NCI-H1417 (cell line): ENCODE measurements at places on chromosomes 16 and 17.

GRCh38 chr17:31653691-31654090, 205.4 kb downstream of the COPRS start:
- no peak for DNase-seq

DNA sequence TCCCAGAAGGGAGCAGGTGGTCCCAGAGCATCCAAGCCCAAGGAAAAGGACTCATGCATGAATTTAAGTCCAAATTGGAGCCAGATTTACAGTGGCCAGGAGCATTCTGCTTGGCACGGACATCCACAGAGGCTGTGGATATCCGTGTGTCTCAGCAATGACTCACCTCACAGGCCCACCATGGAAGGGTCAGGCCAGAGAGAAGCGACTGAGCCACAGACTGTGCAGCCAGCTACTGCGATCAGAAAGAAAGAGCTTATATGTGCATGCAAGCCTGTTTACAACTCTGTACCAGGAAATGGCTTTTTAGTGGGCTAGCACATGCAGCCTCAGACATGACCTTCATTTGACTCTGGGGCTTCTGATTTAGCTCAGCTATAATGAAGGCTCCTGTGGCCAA, 231.0 kb downstream of the C16orf95 start:
- DNase-seq = no peak

DNA sequence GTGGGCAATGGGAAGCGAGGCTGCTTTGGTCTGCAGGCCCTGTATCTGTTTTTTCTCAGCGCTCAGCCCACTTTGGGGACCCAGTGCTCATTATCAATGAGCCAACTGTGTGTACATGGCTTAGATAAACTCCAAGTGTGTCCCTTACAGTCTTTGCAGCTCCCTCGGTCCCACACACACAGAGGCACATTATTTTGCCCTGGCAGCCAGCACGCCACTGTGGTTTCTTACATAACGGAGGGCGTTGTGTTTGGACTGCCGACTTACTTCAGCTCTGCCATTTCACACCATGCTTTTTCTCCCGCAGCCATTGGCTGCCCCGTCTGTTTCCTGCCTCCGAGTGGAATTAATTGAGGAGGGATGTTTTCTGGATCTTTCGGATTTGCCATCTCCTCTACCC, 56.5 kb upstream of the CLEC18A start:
- DNase-seq = no peak

GRCh38 chr16:791131-791530, 2.7 kb downstream of the CHTF18 start:
- no peak for DNase-seq

- DNase-seq = no peak
These were observed 19.0 kb upstream of the GNG13 start for GRCh38 chr16:819336-820043.

DNA sequence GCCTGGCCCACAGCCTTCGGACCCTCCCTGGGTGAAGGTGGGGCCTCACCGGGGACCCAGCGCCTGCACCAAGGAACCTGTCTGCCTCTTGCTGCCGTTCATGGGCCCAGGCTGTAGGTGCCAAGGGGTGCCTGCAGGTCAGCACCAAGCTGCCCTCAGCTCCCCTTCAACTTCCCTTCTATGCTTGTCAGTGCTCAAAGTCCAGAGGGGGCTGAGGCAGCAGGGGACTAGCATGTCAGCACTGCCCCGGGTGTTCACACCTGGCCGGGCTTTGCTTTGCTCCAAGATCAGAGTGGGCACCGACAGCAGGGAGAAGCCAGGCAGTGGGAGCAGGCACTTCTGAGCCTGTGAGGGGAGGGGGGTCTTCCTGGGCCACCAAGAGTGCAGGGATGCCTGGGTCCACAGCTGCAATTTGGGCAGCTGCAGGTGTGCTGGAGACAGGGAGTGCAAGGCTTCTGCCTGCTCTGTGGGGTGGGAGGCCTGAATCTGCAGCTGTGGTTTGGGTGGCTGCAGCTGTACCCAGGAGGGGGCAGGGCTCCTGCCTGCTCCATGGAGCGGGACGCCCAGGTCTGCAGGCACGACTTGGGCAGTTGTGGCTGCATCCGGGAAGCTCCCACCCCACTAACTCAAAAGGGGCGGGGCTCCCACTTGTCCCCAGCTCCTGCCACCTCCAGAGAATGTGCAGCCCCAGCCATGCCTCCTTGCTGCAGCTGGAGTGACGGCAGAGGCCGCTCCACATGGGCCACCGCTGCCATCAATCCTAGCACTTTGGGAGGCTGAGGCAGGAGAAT, 27.6 kb upstream of the PRM1 start:
- DNase-seq = no peak

- no peak for DNase-seq
These were observed 485.1 kb downstream of the XYLT1 start for GRCh38 chr16:16985707-16986106.

DNA sequence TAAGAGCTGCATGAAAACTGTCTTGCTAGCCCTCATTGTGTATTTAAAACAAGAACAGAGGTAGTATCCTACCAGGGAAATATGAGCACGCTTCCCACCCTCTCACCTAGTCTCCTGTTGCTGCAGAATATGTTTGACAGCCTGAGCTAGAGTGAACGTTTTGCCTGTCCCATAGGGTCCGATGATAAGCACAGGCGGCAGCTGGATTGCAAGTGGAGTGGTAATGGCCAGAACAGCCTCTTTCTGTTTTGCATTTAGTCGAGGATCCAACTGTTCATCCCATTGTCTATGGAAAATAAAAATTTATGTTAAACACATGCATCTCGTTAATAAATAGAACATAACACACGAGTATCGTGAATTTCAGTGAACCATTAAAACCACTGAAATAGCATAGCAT, 84.2 kb downstream of the HELZ start:
- DNase-seq = no peak

DNA sequence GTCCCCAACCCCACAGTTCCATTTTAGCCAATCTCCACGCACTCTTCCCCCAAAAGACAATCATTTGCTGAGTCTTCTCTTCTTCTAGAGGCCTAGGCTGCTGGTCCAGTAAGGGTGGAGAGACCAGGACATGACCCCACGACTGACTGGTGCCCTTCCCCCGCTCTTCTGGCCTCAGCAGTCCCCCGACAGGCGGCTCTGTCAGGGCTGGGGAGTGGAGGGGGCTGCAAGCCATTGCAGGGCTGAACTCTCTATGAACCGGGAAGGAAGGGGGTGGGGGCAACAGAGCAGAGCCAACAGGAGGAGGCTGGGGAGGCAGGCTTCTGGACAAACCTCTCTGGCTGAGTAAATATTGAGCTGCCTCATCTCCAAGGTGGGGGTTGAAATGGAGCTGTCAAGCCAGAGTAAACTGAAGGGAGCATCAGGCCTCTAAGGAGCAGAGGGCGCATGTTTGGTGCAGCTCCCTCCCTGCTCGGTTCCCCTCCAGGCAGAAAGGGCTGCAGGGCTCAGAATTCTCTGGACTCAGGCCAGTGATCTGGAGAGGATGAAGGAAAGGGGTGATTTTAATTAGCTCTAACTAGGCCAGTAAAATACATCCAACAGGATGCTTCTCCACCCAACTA, 8.7 kb downstream of the HOXB1 start:
- DNase-seq = peak; percentile 80

GRCh38 chr16:49010396-49010795, 271.2 kb downstream of the CBLN1 start:
- no peak for DNase-seq

DNA sequence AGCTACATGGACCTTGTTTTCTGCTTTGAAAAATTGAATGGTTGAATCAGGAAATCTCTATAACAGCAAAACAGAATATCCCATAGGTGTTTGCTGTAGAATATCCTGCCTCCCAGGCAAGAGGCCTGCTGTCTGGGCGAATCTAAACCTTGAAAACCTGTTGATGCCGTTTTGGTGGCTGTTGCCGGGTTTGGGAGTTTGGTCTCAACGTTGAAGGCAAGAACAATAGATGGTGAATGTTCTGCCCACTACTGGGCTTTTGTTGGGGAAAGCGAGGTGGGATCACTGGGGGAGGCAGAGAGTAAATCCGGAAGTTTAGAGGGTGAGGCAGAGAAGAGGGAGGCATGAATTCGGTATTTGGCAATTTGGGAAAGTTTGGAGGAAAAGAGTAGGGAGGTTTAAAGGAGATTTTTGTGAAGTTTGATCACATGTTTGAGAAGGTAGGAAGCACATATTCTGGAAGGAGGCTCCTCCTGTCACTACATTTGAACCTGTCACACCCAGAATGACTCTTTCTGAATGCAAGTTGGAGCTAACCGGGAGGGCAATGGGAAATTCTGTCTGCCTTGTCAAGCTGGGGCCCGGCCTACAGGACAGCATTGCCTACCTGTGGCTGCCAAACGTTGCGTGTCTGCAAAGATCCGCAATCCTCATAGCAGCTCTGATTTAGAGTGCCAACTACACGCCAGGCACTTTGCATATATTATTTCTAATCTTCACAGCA, 46.5 kb downstream of the GPRC5B start:
- no peak for DNase-seq

DNA sequence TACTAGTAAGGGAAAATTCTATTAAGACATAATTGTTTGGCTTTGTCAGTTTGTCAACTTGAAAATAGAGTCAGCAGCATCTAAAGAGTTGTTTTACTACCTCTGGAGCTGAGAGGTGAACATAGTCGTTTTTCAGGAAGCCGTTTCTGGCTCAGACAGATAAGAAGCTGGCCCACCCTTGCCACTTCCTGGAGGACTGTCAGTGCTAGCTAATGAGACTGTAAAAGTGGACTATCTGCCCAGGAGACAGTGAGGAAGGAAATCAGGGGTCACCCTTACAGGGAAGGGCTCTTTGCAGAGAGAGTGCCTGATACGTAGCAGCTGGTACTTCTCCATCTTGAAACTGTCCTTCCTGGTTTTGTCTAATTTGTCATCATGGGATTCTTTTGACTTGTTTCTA, 328.7 kb downstream of the WWOX start:
- DNase-seq = no peak

DNA sequence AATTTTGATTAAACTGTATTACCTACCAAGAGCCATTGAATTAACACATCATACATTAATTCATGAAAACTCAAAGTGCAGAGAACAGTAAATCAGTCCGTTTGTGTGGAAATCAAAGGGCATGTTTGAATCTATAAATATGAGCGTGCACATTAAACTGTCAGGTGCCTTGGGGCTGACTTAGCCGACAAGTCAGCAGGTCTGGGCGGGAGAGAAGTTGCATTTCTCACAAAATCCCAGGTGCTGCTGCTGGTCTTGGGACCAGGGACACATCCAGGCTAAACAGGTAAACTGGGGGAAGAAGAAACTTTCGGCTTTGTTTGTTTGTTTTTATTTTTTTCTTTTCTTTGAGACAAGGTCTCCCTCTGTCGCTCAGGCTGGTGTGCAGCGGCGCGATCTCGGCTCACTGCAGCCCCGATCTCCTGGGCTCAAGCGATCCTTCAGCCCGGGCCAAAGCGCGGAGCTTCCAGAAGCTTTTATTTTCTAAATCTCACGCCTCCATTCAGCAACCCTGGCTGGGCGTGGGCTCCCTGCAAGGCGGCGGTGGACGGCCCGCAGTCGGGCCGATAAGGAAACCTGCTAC, 213.9 kb downstream of the MRTFB start:
- peak; percentile 90 for DNase-seq

DNA sequence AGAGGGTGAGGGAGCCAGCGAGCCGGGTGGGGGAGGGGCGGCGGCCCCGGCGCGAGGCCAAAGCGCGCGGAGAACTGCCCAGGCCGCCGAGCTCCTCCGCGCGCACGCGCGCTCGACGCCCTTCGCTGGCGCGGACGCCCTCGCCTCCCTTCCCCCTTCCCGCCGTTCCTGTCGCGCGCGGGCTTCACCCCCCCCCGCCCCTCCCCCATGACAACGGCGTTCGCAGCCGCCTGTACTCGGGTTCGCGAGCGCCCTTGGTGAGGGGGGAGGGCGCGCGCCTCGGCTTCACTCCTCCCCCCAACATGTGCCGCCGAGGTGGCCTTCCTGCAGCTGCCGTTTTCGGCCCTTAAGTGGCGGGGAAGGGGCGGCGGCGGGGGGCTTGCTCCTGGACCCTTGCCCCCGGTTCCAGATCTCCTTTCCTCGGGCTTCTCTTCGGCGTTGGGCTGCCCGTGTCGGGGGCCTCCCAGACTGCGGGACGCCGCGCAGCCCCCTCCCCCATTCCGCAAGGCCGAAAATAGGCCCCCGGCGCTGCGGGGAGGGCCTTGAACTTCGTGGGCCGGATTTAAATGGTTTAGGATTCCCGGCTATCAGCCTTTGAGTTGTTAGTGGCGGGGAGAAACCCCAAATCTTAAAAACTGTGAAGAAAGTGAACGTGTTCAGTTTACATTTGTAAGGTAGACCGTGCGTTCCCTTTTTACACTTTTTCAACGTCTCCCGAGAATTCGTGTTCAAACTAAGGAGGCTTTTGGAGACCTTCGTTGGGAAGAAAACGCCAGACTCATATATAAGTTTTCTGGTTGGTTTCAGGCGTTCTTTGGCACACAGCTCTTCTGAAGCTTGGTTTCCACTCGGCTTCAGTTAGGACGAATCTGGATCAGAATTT, 653 bp downstream of the SRRM2 start:
- DNase-seq = peak; percentile 93

DNA sequence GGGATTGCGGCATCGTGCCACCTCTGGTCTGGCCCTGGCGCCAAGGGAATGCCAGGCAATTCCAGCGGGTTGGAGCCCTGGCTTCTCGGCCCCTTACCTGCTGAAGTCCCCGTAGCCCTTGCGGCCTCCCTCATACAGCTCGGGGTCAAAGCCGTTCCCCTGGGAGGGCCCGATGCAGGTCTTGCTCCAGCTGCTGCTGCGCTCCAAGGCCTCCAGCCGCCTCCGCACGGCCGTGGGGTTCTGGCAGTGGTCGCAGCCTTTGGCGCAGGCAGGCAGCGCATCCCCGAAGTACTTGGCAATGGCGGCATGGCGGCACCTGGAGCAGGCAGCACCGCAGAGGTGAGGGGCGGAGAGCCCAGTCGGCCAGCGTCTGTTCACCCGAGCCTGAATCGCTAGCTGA, 1.9 kb upstream of the SMIM5 start:
- DNase-seq = no peak

DNA sequence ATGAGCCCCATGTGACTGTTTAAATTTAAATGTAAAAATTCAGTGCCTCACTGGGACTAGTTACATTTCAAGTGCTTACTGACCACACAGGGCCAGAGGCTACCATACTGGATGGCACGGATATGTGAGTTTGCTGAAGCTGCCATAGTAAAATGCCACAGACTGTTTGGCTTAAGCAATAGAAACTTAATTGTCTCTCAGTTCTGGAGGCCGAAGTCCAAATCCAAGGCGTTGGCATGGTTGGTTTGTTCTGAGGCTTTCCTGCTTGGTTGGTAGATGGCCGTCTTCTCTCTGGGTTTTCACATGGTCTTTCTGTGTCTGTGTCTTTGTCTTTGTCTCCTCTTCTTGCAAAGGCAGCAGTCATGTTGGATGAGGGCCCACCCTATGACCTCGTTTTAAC, 878.9 kb upstream of the RBFOX1 start:
- DNase-seq = no peak

GRCh38 chr17:58305626-58306025, 23.0 kb downstream of the TSPOAP1 start:
- no peak for DNase-seq
